Suprapubic skin (tissue), 4 donors: ENCODE measurements at places on chromosomes 7 and 10.

GRCh38 chr10:132880128-132880981 lies 62.0 kb downstream of the CFAP46 start:
- H3K4me1 ChIP-seq = peaks cover 6% of the 10 kb centered on the region
- peak; percentile 74 for DNase-seq
- H3K27ac ChIP-seq = no peak overlapping the region
- H3K27me3 ChIP-seq = peaks cover 62% of the 10 kb centered on the region

GRCh38 chr7:45196374-45196773 lies 38.8 kb downstream of the RAMP3 start:
- no peak overlapping the region for H3K4me3 ChIP-seq
- no peak for DNase-seq
- peaks cover 3% of the 10 kb centered on the region for H3K27me3 ChIP-seq
- no peaks in the 10 kb centered on the region for H3K36me3 ChIP-seq
- no peaks in the 10 kb centered on the region for H3K4me1 ChIP-seq

- no peaks in the 10 kb centered on the region for H3K27me3 ChIP-seq
- H3K4me3 ChIP-seq = no peak overlapping the region
- DNase-seq = no peak
- H3K4me1 ChIP-seq = peaks cover 12% of the 10 kb centered on the region
- no peaks in the 10 kb centered on the region for H3K36me3 ChIP-seq
These were observed 691.8 kb downstream of the SUGCT start for GRCh38 chr7:40826411-40827221.

DNA sequence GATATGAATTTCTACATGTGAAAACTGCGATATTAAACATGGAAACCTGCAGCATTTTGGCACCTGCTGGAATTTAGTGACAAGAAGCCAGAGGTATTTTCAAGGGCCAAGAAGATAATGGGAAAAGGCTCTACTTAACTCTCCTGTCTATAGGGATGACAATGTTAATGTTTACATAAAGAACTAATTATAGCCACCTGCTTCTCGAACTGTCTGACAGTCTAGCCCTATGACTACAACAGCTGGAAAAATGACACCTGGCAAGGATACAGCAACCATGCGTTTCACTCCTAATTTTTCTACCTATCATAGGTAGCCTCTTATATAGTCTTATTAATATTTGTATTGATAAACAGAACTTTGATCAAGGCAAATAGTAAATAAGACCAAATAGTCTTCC lies 49.6 kb downstream of the MAGI2 start:
- no peak overlapping the region for H3K4me3 ChIP-seq
- H3K36me3 ChIP-seq = no peaks in the 10 kb centered on the region
- no peak overlapping the region for H3K27ac ChIP-seq
- H3K27me3 ChIP-seq = no peaks in the 10 kb centered on the region

DNA sequence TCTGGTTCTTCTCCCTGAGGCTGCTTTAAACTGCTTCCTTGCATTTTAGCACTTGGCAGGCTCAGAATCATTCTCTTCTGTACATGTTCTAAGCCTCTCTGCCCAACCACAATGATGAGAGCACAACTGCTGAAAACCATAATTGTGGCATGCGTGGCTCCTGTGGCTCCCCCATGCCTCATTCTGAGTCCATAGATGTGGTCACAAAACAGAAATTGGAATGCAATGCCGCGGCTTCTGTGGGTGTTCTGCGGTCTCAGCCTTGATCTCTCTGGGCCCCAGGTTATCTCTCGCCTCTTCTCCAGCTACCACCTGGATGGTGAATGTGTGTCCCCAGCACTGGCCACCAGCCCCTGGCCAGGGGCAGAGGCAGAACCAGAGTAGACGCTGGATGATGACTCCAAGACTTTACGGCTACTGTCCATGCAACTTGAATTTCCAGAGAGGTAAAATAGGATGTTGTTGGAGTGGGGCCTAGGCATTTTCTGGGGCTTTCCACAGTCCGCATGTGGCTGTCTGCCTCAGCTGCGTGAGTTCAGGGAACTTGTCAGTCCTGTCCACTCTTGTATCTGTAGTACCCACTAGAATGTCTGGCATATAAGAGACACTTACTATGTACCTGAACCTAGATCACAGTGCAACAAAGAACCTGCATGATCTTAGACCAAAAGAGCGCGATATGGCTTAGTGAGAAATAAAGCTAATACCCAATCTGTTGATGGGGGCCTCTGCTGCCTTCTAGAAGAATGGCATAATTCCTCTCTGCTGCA lies 52.4 kb upstream of the ADRB1 start:
- DNase-seq = no peak
- H3K27ac ChIP-seq = no peak overlapping the region
- H3K4me1 ChIP-seq = peaks cover 16% of the 10 kb centered on the region
- no peaks in the 10 kb centered on the region for H3K36me3 ChIP-seq
- no peaks in the 10 kb centered on the region for H3K27me3 ChIP-seq

GRCh38 chr7:27614095-27614494 lies 48.6 kb downstream of the HIBADH start:
- DNase-seq = no peak
- H3K36me3 ChIP-seq = peaks cover 3% of the 10 kb centered on the region
- H3K4me1 ChIP-seq = peaks cover 8% of the 10 kb centered on the region
- no peak overlapping the region for H3K27ac ChIP-seq
- no peak overlapping the region for H3K4me3 ChIP-seq

DNA sequence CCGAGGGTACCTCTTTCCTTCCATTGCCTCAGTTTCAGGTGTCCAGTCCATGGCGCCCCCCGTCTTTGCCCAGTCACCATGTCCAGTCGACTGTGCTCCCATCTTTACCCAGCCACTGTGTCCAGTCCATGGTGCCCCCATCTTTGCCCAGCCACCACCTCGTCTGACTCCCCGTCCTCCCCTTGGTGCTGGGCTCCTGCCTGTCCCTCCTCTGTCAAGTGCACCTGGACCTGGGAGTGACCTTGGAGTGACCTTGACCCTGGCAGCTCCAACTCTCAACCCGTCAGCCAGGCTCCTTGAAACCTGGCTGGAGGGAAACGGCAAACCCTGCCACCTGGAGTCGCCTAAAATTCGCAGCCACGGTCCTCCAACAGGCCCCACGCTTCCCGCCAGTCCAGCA lies 180.2 kb downstream of the ADARB2 start:
- H3K4me3 ChIP-seq = no peak overlapping the region
- DNase-seq = peak; percentile 41
- no peaks in the 10 kb centered on the region for H3K4me1 ChIP-seq
- H3K27ac ChIP-seq = no peak overlapping the region

- H3K27ac ChIP-seq = no peak overlapping the region
- DNase-seq = no peak
- H3K27me3 ChIP-seq = no peaks in the 10 kb centered on the region
- no peaks in the 10 kb centered on the region for H3K36me3 ChIP-seq
These were observed 284.3 kb upstream of the KAT6B start for GRCh38 chr10:74542077-74542476.

GRCh38 chr10:126732868-126733267 lies 62.4 kb upstream of the C10orf90 start:
- peaks cover 30% of the 10 kb centered on the region for H3K4me1 ChIP-seq
- no peaks in the 10 kb centered on the region for H3K36me3 ChIP-seq
- no peak for DNase-seq
- H3K4me3 ChIP-seq = no peak overlapping the region
- no peaks in the 10 kb centered on the region for H3K27me3 ChIP-seq

DNA sequence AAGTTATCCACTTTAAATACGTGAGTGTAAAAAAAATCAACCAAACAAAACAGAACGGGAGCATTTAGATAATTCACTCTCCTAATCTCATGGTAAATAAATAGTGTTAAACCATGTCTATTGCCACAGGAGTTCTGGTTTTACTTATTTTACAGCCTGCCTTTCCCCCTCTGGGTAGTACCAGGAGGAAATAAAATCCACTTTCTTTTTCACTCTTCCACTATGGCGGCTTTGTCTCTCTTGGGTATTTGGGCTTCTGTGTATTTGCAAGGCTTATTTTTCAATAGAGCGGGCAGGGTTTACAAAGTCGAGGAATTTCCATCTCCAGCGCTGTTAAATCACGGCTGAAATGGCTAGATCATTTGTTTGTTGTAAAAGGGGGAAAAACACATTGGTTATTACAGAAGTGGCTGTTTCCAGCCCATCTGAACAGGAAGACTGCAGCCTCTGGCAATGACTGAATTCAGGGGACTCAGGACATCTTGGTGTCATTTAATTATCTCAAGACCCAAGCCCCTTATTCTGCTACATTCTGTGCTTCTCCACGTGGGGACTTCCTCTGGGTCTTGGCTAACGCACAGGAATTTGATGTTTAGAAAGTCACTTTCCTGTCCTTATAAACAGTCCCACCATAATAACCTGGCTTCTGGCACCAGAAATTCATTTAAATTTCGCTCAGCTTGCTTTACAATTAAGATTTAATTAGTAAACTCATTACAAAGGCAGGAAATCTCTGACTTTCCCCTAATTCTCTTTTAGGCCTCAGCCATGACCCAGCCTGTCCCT lies 323.9 kb downstream of the GATA3 start:
- no peak for DNase-seq
- H3K4me3 ChIP-seq = no peak overlapping the region
- H3K27ac ChIP-seq = no peak overlapping the region
- H3K4me1 ChIP-seq = peaks cover 6% of the 10 kb centered on the region
- H3K27me3 ChIP-seq = no peaks in the 10 kb centered on the region

GRCh38 chr7:59079-60016 lies 133.0 kb upstream of the FAM20C start:
- no peaks in the 10 kb centered on the region for H3K36me3 ChIP-seq
- H3K4me1 ChIP-seq = peaks cover 8% of the 10 kb centered on the region
- DNase-seq = no peak
- no peak overlapping the region for H3K4me3 ChIP-seq

- H3K36me3 ChIP-seq = peaks cover 38% of the 10 kb centered on the region
- no peak overlapping the region for H3K27ac ChIP-seq
- H3K4me1 ChIP-seq = peaks cover 15% of the 10 kb centered on the region
- DNase-seq = no peak
- no peak overlapping the region for H3K4me3 ChIP-seq
These were observed 68.2 kb downstream of the DNAJB6 start for GRCh38 chr7:157404845-157405481.

GRCh38 chr7:132321387-132321786 lies 254.9 kb downstream of the PLXNA4 start:
- no peaks in the 10 kb centered on the region for H3K36me3 ChIP-seq
- H3K4me3 ChIP-seq = no peak overlapping the region
- DNase-seq = no peak
- H3K4me1 ChIP-seq = peaks cover 10% of the 10 kb centered on the region
- H3K27ac ChIP-seq = no peak overlapping the region

GRCh38 chr7:10612950-10613349 lies 360.7 kb upstream of the PHF14 start:
- H3K4me3 ChIP-seq = no peak overlapping the region
- H3K4me1 ChIP-seq = no peaks in the 10 kb centered on the region
- no peaks in the 10 kb centered on the region for H3K36me3 ChIP-seq
- H3K27ac ChIP-seq = no peak overlapping the region

DNA sequence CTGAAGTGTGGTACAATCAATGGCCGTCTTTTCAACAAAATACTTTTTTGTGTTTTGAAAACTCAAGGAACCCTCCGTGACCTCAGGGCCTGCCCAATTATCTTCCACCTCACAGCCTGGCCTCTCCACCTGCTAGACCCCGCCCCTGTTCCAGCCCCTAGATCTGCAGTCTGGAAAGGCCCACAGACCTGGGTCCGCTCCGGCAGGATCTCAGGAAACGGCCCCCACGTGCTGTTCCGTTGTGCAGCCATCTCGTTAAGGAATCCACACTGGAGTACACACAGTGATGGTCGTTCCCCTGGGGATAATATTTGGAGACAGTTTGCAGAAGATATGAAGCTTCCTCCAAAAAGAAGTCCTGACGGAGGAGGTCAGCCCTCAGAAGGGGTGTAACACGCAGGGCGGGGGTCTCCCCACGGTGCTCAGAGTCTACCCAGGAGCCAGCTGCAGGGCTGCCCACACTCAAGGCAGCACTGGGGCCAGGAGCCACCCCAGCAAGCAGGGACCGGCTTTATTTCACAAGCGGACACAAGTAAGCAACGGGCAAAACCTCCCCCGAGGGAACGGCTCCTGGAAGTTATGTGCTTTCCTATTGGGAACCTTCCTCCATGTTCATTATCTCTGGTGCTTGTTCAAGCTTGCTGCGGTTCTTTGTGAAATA lies 73.4 kb downstream of the TCERG1L start:
- no peak for DNase-seq
- H3K4me3 ChIP-seq = no peak overlapping the region
- no peaks in the 10 kb centered on the region for H3K4me1 ChIP-seq
- H3K27ac ChIP-seq = no peak overlapping the region
- peaks cover 18% of the 10 kb centered on the region for H3K27me3 ChIP-seq
- no peaks in the 10 kb centered on the region for H3K36me3 ChIP-seq

GRCh38 chr10:62852961-62853702 lies 37.0 kb upstream of the EGR2 start:
- no peaks in the 10 kb centered on the region for H3K4me1 ChIP-seq
- H3K36me3 ChIP-seq = no peaks in the 10 kb centered on the region
- H3K4me3 ChIP-seq = no peak overlapping the region
- DNase-seq = no peak
- no peaks in the 10 kb centered on the region for H3K27me3 ChIP-seq
- no peak overlapping the region for H3K27ac ChIP-seq

GRCh38 chr10:62422068-62422590 lies 48.0 kb downstream of the ZNF365 start:
- H3K4me1 ChIP-seq = no peaks in the 10 kb centered on the region
- DNase-seq = no peak
- no peaks in the 10 kb centered on the region for H3K27me3 ChIP-seq

- H3K27me3 ChIP-seq = no peaks in the 10 kb centered on the region
- H3K27ac ChIP-seq = no peak overlapping the region
- no peaks in the 10 kb centered on the region for H3K36me3 ChIP-seq
- no peaks in the 10 kb centered on the region for H3K4me1 ChIP-seq
- DNase-seq = no peak
These were observed 171.5 kb upstream of the ADCY1 start for GRCh38 chr7:45402480-45403218.

DNA sequence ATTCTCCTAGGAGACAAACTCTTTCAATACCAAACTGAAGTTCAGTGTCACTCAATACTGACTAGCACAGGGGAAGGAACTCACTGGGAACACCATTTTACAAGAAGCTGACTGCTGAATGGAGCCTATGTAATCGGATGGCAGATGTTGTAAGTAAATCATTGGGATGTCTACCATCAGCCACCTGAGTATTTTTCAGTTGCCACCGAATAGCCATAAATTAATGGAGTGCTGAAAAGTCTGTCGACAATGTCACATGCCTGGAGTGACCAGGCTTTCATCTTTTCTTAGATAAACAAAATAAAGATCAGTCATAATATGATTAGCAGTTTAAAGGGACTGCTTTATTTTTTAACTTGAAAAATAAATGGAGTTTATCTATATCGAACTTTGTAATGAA lies 145.9 kb upstream of the SEMA3E start:
- no peaks in the 10 kb centered on the region for H3K36me3 ChIP-seq
- H3K4me3 ChIP-seq = no peak overlapping the region
- no peak for DNase-seq

GRCh38 chr7:138299066-138299465 lies 161.0 kb upstream of the TRIM24 start:
- H3K36me3 ChIP-seq = no peaks in the 10 kb centered on the region
- H3K27me3 ChIP-seq = no peaks in the 10 kb centered on the region
- H3K4me3 ChIP-seq = no peak overlapping the region
- DNase-seq = no peak
- H3K27ac ChIP-seq = no peak overlapping the region
